GM12891 (cell line): ENCODE measurements at places on chromosomes 2 and 18.
A peak's percentile ranks its signal among the peaks of the same experiment; 100 is the strongest.

GRCh38 chr18:11268741-11269233 is 119.4 kb upstream of the PIEZO2 start:
- DNase-seq: no peak

DNA sequence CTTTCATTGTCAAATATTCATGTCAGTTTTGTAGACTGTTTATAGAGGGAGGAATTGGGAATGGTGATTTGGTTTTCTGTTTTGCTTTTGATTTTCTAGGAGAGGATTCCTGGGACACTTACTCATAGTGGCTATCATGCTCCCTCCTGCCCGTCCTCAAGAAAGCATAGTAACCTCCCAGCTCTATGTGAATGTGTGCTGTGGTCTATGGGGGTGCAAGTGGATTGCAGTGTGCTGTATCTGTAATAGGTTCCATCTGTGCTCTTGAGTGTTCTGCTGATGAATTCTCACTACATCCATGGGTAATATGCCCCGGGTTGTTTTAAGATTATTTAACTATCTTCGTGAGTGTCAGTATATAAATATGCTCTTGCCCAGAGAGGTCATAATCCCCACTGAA is 811.3 kb downstream of the CNTNAP5 start:
- no peak for DNase-seq

DNA sequence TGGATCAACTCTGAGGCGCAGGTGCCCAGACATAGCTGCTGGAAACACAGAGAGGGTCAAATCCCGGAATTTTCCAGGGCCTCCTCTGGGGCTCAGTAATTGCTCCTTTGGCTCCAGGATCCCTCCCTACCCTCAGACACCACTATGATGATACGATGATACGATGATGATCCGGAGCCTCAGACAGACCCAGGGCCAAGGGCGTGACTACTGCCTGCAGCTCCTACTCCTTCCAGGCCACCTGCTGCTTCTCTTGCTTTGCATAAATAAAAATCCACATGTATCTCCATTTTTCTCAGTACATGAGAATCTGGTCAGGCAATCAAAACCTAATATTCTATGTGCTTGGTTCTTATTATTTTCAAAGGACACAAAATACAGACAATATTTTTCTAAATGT is 33.7 kb downstream of the MRPL35 start:
- DNase-seq: no peak

DNA sequence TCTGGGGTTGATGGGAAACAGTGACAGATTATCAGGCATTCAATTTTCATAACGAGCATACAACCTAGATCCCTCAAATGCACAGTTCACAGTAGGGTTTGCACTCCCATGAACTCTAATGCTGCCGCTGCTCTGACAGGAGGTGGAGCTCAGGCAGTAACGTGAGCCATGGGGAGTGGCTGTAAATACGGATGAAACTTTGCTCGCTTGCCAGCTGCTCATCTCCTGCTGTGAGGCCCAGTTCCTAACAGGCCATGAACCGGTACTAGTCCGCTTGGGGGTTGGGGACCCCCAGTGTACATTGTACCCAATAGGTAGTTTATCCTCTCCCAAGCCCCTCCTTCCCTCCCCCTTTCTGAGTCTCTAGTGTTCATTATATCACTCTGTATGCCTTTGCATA is 94.6 kb downstream of the PTH2R start:
- DNase-seq: no peak

GRCh38 chr2:162149466-162149865 is 2.6 kb downstream of the GCG start:
- no peak for DNase-seq

- DNase-seq: peak; percentile 52
These were observed 23.3 kb downstream of the CHST10 start for GRCh38 chr2:100394111-100394641.

DNA sequence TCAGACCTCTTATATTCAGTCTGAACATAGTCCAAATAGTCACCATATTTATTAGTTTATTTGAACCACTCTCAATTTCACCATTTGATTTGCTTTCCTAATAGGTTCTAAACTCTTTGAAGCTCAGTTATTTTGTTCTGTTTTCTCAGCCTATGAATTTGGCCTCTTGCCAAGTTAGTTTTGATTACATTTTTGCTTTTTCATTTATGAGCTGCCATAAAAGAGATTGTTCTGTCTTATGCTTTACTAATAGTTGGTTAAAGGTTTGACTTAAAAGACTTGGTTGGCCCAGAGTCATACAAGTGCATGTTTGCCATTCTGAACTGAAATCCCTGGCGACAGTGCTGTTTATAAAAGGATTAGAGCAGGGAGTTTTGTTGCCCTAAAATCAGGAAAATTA is 85.9 kb upstream of the RANBP2 start:
- no peak for DNase-seq

DNA sequence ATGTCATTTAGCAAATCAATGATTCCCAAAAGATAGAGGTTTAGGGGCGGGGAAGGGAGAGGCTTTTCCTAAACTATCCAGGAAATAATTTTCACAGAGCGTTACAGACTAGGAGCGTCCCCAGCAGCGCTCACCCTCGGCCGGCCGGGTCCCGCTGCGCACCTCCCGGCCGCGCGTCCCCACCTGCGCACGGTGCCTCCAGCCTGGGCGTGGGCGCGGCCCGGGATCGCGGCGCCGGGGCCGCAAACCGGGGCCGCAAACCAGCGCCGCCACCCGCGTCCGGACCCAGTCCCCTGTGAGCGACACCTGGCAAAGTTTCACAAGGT is 684 bp upstream of the ZCCHC2 start:
- no peak for DNase-seq

GRCh38 chr2:60484133-60484645 is 69.3 kb downstream of the BCL11A start:
- no peak for DNase-seq

DNA sequence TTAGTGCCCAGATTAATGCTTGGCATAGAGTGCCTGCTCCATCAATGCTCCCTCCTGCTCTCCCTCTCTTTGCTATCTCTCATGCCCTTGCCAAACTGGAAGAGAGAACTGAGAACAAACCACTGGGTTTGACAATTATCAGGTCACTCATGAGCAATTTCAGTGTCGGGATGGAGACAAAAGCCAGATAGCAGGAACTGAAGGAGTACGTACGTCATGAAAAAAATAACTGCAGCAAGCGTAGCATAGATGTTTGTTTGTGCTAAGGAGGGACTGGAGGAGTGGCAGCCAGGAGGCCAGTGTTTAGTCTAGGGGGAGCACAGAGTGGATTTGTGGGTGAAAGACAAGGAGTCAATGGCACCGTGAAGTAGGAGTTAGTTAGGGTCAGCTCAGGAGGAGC is 113.3 kb downstream of the POLE4 start:
- no peak for DNase-seq
